ENCODE measurements at places on chromosomes 7 and 10.

- DNase-seq, result no peak
Observed at GRCh38 chr7:18425838-18426445, 69.6 kb upstream of the HDAC9 start.

DNA sequence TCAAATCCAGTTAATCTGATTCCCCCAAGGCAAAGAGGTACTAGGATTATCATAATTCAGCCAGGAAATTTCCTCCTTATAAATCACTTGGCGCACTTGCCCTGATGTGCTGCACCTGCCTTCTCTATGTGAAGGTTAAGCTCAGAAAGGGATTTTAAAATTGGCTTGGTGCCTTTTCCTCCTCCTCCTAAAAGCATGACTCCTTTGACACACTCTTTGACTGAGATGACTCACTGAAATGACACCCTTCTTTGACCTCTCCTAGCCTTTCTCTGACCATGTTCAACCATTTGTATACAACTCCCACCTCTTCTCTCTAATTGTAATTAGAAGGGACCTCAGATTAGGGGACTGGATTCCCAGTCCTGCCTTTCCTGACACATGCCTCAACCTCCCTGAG, 46.5 kb downstream of the ABLIM1 start:
- DNase-seq, result peak; percentile 35

GRCh38 chr7:7439564-7439963, 96.1 kb downstream of the COL28A1 start:
- peak; percentile 61 for DNase-seq

DNA sequence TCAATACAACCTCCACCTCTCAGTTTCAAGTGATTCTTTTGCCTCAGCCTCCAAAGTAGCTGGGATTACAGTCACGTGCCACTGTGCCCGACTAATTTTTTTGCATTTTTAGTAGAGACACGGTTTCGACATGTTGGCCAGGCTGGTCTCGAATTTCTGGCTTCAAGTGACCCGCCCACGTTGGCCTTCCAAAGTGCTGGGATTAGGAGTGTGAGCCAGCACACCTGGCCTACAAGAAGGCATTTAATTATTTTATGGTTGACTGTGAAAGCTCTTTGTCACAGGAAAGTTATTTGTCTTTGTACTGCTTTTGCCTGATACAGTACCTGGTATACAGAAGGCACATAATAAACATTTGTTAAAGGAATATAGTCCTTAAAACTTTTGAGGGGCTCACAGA, 12.9 kb downstream of the MYOZ1 start:
- DNase-seq, result no peak

Measured in foreskin fibroblast (primary cell).